Right hindlimb (tissue), 1 donor: ENCODE measurements at places on chromosomes 16 and 17.
A peak's percentile ranks its signal among the peaks of the same experiment; 100 is the strongest.

DNA sequence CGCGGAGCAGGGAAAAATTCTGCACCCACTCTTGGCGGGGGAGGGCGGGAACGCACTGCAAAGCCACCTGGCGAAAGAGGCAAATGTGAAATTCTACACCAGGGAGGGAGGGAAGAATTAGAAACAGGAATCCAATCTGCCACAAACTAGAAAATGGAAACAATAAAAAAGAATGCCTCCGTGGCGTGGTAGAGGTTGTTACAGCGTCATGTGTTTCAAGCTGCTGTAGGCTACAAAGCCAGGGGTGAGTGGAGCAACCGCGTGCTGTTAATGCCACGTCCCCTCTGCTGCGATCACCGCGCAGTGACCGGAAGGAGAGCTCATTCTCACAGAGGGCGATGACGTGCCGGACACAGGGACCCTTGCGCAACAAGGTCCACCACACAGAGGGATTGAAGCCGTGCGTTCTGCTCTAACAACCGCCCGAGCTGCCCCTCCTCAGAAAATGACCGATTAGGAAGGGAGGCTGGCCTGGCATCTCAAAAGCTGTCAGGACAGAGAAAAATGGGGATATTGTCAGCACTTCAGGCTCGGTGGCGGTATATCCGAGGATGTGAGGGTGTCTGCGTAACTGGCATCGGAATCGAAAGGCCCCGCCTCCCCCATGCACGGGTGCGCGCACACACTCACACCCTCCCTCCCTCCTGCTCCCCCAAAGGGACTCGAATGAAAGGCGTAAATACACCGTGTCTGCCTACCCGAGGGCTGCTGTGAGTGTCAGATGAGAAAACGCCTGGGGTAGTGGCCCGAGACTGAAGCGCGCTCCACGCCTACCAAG lies 70.8 kb upstream of the TNRC6C start:
- DNase-seq = peak; percentile 78

- no peak for DNase-seq
Observed at GRCh38 chr16:31298958-31299357, 39.2 kb downstream of the ITGAM start.

DNA sequence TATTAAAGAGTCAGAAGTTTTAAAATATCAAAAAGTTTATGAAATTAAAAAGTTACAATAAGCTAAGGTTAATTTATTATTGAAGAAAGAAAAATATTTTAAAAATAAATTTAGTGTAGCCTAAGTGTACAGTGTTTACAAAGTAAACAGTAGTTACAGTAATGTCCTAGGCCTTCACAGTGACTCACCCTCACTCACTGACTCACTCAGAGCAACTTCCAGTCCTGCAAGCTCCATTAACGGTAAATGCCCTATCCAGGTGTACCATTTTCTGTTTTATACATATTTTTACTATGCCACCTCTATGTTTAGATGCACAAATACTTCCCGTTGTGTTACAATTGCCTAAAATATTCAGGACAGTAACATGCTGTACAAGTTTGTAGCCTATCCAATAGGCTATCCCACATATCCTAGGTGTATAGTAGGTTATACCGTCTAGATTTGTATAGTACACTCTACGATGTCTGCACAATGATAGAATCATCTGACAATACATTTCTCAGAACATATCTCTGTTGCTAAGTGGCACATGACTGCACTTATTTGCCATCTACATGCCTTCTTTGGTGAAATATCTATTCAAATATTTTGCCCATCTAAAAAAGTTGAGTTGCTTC lies 67.2 kb upstream of the WSB1 start:
- no peak for DNase-seq

DNA sequence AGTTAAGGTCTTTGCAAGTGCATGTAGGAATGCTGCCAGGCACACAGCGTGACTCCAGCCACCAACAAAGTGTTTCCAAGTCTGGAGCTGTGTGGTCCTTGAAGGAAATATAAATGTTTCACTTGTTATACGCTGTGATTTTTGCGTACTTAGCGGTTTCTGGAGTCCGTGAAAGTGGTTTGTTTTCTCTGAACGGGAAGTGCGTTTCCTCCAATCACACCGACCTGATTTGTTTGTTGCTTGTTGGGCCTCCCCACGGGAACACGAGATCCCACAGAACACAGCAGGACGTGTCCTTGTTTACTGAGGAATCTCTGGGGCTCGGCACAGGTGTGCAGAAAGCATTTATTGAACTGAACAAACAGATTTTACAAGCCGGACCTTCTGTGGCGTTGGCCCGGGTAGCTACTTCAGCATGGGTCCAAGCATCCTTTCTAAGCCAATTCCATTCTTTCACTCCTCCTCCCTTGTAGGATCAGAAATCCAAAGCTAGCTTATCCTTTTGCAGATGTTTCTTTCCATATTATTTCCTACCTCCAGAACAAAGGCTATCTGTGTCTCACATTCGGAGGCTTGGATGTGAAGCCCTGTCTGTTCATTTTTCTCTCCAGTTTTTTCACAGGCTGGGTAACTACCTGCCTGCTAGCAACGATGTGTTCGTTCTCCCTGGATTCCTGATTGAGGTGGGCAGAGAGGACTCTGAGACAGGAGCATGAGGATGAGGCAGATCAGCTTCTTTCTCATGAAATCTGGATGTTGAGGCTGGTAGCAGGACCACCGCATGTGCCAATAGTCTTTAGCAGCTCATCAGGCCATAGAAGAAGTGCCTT lies 44.6 kb downstream of the ABAT start:
- peak; percentile 63 for DNase-seq

DNA sequence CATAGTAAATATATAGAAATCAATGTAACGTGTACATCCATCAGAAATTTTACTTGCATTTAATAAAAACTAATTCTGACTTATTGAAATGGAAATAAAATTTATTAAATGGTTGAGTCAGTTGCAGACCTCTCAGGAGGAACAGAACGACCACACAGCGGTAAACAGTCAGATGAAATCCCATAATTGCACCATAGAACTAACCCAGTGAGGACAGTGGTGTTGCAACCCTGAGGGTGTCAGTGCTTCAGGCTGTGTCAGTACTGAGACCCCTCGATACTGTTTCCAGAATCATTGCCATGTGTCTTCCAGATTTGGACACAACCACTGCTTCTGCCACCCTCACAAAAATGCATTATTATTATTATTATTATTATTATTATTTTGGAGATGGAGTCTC lies 29.0 kb upstream of the SSTR2 start:
- DNase-seq = no peak
